ENCODE measurements at places on chromosomes 2 and 18. TPM values are rescaled to one million over a fixed set of nuclear protein-coding genes. Genes with fewer than 3 reads are reported as not detected.
A peak's percentile ranks its signal among the peaks of the same experiment; 100 is the strongest.

SAG gene
- not detected for total RNA-seq

- no peak for DNase-seq
- H3K27ac ChIP-seq: no peak overlapping the region
- no peaks in the 10 kb centered on the region for H3K36me3 ChIP-seq
- no peaks in the 10 kb centered on the region for H3K4me1 ChIP-seq
These were observed 94.8 kb upstream of the SRD5A2 start for GRCh38 chr2:31675485-31675901.

- peak overlapping the region; percentile 89 for H3K27ac ChIP-seq
- no peaks in the 10 kb centered on the region for H3K27me3 ChIP-seq
- no peak for DNase-seq
- peaks cover 39% of the 10 kb centered on the region for H3K4me1 ChIP-seq
- H3K4me3 ChIP-seq: no peak overlapping the region
- H3K36me3 ChIP-seq: no peaks in the 10 kb centered on the region
These were observed 7.7 kb upstream of the KLF11 start for GRCh38 chr2:10035633-10036032.

POU3F3 gene
- not detected for total RNA-seq

- no peaks in the 10 kb centered on the region for H3K27me3 ChIP-seq
- H3K4me1 ChIP-seq: no peaks in the 10 kb centered on the region
- H3K27ac ChIP-seq: no peak overlapping the region
- no peak for DNase-seq
- H3K36me3 ChIP-seq: no peaks in the 10 kb centered on the region
- no peak overlapping the region for H3K4me3 ChIP-seq
These were observed 106.9 kb downstream of the CDK15 start for GRCh38 chr2:201913201-201913600.

DNA sequence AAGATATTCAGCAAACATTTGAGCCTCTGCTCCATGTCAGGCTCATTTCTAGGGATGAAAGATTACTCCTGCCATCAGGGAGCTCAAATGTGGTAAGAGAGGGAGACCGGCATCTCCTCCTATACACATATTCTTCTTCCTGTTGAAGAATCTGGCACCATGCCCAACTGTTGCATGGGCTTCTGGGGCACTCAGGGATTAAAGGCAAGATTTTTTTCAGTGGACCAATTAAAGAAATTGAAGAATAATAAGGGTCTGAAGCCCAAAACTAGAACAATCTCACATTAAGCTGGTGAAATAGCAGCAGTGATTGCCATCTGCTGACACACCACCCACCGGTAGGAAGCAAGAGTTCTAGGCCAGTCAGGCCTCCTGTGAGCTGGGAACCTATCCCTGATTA, 145.4 kb upstream of the LYPD6 start:
- no peaks in the 10 kb centered on the region for H3K27me3 ChIP-seq
- H3K4me3 ChIP-seq: no peak overlapping the region
- H3K36me3 ChIP-seq: no peaks in the 10 kb centered on the region
- no peaks in the 10 kb centered on the region for H3K4me1 ChIP-seq
- H3K27ac ChIP-seq: no peak overlapping the region
- DNase-seq: no peak

- no peak for DNase-seq
- no peaks in the 10 kb centered on the region for H3K27me3 ChIP-seq
- no peak overlapping the region for H3K27ac ChIP-seq
- H3K36me3 ChIP-seq: no peaks in the 10 kb centered on the region
- peaks cover 53% of the 10 kb centered on the region for H3K4me1 ChIP-seq
- H3K4me3 ChIP-seq: no peak overlapping the region
These were observed 191.4 kb downstream of the SH3RF3 start for GRCh38 chr2:109320195-109320922.

DNA sequence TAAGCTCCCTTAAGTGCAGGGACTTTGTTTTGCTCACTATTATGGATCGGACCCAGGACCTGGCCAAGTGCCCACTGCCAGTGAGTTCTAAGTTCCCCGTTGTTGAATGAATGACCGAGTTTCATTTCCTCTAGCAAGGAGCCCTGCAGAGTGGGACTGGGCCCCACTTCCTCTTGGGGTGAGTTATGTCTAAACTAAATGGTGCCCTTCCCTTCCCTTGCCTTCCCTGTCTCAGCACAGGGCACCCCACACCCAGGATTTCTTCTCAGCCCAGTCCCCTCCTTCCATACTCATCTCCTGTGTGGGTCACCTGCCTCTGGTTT, 195.3 kb upstream of the HS6ST1 start:
- DNase-seq: no peak
- H3K36me3 ChIP-seq: no peaks in the 10 kb centered on the region
- H3K27ac ChIP-seq: no peak overlapping the region
- no peaks in the 10 kb centered on the region for H3K4me1 ChIP-seq

- no peak for DNase-seq
- H3K27me3 ChIP-seq: no peaks in the 10 kb centered on the region
- H3K27ac ChIP-seq: no peak overlapping the region
- peaks cover 18% of the 10 kb centered on the region for H3K4me1 ChIP-seq
These were observed 104.9 kb downstream of the CDC42EP3 start for GRCh38 chr2:37566517-37566981.

SEMA4C gene
- total RNA-seq: 9.5 TPM

CRYGC gene
- not detected for total RNA-seq

CD28 gene
- total RNA-seq: 0.42 TPM

GREB1L gene
- 10.1 TPM for total RNA-seq

DNA sequence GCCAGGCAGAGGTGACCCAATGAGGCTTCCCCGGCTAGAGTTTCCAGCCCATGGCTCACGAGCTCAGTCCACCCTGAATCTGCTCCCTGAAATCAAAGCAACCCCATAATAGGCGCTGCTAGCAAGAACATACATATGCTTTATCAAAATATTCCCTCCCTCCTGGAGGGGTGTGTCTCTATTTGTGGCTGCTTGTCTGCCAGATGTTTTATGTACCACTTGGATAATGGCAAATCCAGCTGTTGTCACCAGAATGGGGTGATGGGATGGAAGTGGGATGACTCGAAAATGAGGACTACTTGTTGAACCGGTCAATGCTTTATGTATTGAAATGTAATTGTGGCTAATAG, 152.0 kb downstream of the GALNT14 start:
- H3K27ac ChIP-seq: no peak overlapping the region
- H3K27me3 ChIP-seq: no peaks in the 10 kb centered on the region
- H3K36me3 ChIP-seq: no peaks in the 10 kb centered on the region
- DNase-seq: no peak
- no peaks in the 10 kb centered on the region for H3K4me1 ChIP-seq
- no peak overlapping the region for H3K4me3 ChIP-seq

SH2D6 gene
- total RNA-seq: 0.62 TPM

GRCh38 chr2:104872866-104873688, 19.2 kb downstream of the POU3F3 start:
- H3K36me3 ChIP-seq: no peaks in the 10 kb centered on the region
- no peak for DNase-seq

LAMA1 gene
- total RNA-seq: 0.38 TPM

DNA sequence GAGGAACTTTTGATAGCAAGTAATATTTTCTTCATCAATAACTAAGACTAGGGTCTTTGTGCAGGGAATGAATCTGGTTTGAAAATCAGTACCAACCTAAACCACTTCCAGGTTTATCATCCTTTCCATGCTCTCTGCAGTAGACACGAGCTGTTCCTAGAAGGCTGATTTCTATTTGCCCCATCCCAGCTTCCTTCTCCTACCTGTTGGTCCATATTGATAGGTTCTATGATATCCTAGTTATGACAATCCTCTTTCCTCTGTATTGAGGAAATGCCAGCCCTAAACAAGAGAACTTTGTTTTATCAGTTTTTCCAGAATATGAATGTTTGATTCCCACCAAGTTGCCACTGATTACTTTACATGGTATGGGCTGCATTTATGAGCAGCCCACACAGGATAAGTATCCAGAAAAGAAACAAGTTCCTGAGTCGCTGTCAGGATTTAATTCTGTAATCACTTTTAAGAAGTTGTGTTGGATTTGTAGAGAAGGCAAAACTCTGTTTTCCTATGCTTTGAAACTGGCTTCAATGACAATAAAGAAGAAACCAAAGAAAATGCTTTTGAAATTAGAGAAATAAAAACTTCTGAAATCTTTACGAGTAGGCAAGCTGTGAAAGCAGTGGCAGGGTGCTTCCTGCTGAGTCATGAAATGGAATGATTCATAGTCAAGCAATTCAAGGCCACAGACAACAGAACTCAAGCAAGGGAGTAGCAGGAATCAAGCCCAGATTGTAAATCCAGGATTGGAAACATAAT, 37.3 kb upstream of the TANK start:
- H3K36me3 ChIP-seq: no peaks in the 10 kb centered on the region
- no peak for DNase-seq
- peaks cover 18% of the 10 kb centered on the region for H3K4me1 ChIP-seq

DNA sequence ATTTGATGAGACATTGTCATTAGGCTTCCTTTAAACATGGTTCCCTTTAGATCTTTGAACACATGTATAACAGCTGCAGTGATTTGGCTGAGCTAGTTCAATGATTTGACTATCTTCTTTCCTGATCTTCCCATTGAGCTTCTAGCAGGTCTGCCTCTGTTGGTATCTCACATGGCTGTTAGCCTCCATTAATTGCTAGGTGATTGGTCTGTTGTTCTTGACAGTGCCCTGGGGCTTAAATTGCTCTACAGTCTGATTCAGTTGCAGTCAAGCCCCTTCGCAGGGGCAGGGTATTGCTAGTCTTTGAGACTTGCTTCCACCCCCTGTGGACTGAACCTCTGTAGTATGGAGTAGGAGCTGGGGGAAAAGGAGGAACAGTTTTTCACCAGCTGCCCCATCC, 24.1 kb downstream of the SKA1 start:
- no peak for DNase-seq
- H3K4me1 ChIP-seq: no peaks in the 10 kb centered on the region
- no peaks in the 10 kb centered on the region for H3K36me3 ChIP-seq
- H3K4me3 ChIP-seq: no peak overlapping the region
- H3K27ac ChIP-seq: no peak overlapping the region
- peaks cover 49% of the 10 kb centered on the region for H3K27me3 ChIP-seq

DNA sequence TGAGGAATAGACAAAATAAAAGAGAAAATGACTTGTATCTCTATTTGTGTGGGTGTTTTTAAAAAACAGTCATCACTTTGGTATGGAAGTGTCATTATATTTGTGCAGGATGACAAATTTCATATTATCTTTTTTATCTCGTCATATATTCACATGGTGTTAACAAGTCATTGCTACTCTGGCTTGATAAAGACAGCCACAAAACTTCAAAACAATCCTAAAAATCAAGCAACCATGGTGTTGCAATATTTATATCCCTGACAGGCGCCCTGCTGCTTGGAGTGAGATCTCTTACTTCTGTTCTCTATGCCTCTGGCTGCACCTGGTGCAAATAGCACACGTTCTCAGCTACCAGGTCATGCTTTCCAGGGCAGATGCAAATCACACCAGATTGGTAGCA, 278.0 kb upstream of the EPHA4 start:
- H3K4me3 ChIP-seq: no peak overlapping the region
- no peaks in the 10 kb centered on the region for H3K36me3 ChIP-seq
- H3K27ac ChIP-seq: no peak overlapping the region
- H3K4me1 ChIP-seq: no peaks in the 10 kb centered on the region
- no peak for DNase-seq
- H3K27me3 ChIP-seq: no peaks in the 10 kb centered on the region

- H3K36me3 ChIP-seq: no peaks in the 10 kb centered on the region
- DNase-seq: no peak
- no peak overlapping the region for H3K27ac ChIP-seq
- no peaks in the 10 kb centered on the region for H3K4me1 ChIP-seq
- H3K27me3 ChIP-seq: no peaks in the 10 kb centered on the region
- H3K4me3 ChIP-seq: no peak overlapping the region
These were observed 152.9 kb downstream of the FAM124B start for GRCh38 chr2:224248944-224249371.

DNA sequence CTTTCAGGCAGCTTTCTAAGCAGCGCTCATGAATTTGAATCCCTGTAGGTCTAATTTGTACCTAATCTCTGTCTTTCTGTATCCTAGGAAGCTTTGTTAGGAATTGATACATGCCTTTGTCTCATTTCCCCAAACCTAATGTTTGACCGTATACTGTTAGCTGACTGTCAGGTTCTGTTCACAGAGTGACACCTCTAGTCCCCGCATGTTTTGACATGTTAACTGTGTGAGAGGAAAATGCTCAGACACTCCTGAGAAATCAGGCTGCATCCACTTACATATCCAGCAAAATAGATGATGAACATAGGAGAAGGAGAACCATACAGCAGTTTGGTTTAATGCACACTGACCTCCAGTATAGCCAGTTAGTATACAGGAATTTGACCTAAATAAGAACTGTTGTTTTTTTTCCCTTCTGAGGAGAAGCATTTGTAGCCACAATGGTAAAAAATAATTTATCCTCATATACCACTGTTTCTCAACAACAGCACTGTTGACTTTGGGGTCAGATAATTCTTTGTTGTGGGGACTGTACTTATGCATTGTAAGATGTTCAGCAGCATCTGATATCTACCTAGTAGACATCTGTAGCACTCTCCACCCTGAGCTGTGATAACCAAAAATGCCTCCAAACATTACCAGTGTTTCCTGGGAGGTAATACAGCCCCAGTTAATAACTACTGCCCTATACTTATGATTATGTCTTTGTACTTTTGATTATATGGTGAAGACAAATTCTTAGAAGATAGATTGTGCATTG, 130.9 kb downstream of the NCOA1 start:
- H3K27ac ChIP-seq: no peak overlapping the region
- H3K27me3 ChIP-seq: no peaks in the 10 kb centered on the region
- no peak for DNase-seq
- H3K4me1 ChIP-seq: peaks cover 72% of the 10 kb centered on the region
- H3K36me3 ChIP-seq: no peaks in the 10 kb centered on the region

- H3K27ac ChIP-seq: no peak overlapping the region
- no peak overlapping the region for H3K4me3 ChIP-seq
- no peaks in the 10 kb centered on the region for H3K36me3 ChIP-seq
- H3K27me3 ChIP-seq: no peaks in the 10 kb centered on the region
These were observed 222.2 kb downstream of the LTBP1 start for GRCh38 chr2:33168922-33169321.

DNA sequence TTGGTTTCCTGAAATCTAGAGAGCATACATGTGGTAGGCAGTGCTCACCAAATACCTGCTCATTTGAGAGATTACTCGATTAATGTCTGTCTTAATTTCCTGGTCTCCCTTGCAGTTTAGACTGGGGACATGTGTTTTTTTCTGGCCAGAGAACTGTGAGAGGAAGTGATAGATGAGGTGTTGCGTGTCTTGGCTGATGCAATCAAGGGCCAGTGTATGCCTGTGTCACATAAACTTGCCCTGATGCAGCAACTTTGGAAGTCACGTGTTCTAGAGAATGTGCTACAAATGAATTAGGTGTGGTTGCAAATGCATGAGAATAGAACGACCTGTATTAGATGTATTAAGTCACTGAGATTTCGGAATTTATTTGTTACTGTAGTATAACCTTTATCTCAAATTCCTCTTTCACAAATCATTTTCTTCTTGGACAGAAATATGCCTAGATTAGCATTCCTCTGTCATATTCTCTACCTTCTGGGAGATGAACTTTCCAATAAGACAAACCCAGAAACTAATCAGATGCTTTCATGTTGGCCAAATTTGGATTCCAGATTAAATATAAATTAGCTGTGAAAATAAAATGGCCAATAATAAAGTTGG, 9.9 kb upstream of the IL1A start:
- H3K4me3 ChIP-seq: no peak overlapping the region
- no peaks in the 10 kb centered on the region for H3K4me1 ChIP-seq
- H3K27ac ChIP-seq: no peak overlapping the region
- peak; percentile 23 for DNase-seq
- no peaks in the 10 kb centered on the region for H3K36me3 ChIP-seq

GRCh38 chr18:77039196-77040130, 93.1 kb downstream of the MBP start:
- H3K27me3 ChIP-seq: no peaks in the 10 kb centered on the region
- peak overlapping the region; percentile 43 for H3K27ac ChIP-seq
- H3K4me1 ChIP-seq: peaks cover 13% of the 10 kb centered on the region
- H3K4me3 ChIP-seq: no peak overlapping the region
